ENCODE measurements at places on chromosomes 7 and 10.

DNA sequence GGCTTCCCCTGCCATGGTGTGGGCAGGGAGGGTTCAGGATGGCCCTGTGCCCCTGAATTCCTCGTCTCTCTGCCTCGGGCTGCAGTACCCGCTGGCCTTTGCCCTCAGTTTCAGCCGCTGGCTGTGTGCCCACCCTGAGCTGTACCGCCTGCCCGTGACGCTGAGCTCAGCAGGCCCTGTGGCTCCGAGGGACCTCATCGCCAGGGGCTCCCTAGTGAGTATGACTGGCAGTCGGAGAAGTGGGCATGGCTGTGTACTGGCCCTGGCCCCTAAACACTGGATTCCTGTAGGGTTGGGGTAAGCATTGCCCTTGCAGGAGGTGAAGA, 59.6 kb downstream of the PALD1 start:
- DNase-seq: no peak

- no peak for DNase-seq
Observed at GRCh38 chr10:36336315-36336714, 694.2 kb upstream of the FZD8 start.

- DNase-seq: no peak
Observed at GRCh38 chr7:30869794-30870611, 41.6 kb upstream of the AQP1 start.

- no peak for DNase-seq
Observed at GRCh38 chr10:70317272-70317942, 33.6 kb upstream of the NPFFR1 start.

- DNase-seq: no peak
Observed at GRCh38 chr7:131225619-131226513, 101.8 kb upstream of the MKLN1 start.
